ENCODE measurements at places on chromosomes 6 and 20.

DNA sequence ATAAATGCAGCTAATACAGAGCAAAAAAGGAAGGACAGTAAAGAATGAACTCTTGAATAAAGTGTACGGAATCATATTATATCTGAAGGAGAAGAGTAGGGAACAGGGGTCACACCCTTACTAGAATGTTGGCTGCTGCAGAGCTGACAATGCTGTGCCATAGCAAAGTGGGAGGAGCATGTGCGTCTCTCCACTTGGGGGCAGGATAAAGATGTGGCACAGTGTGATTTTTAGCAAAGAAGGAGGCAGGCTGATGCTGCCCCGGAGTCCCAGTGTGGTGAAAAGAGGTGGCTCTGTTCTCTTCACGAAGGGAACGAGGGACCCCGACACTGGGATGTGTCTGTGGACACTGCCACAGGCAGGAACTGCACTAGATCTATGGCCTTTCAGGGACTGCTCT lies 67.5 kb downstream of the INSM1 start:
- DNase-seq: no peak

DNA sequence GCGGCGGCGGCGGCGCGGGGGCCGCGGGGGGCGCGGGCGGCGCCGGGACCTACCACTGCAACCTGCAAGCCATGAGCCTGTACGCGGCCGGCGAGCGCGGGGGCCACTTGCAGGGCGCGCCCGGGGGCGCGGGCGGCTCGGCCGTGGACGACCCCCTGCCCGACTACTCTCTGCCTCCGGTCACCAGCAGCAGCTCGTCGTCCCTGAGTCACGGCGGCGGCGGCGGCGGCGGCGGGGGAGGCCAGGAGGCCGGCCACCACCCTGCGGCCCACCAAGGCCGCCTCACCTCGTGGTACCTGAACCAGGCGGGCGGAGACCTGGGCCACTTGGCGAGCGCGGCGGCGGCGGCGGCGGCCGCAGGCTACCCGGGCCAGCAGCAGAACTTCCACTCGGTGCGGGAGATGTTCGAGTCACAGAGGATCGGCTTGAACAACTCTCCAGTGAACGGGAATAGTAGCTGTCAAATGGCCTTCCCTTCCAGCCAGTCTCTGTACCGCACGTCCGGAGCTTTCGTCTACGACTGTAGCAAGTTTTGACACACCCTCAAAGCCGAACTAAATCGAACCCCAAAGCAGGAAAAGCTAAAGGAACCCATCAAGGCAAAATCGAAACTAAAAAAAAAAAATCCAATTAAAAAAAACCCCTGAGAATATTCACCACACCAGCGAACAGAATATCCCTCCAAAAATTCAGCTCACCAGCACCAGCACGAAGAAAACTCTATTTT lies 2.0 kb downstream of the FOXC1 start:
- DNase-seq: no peak

GRCh38 chr6:37313723-37314486 lies 39.9 kb upstream of the RNF8 start:
- DNase-seq: no peak

DNA sequence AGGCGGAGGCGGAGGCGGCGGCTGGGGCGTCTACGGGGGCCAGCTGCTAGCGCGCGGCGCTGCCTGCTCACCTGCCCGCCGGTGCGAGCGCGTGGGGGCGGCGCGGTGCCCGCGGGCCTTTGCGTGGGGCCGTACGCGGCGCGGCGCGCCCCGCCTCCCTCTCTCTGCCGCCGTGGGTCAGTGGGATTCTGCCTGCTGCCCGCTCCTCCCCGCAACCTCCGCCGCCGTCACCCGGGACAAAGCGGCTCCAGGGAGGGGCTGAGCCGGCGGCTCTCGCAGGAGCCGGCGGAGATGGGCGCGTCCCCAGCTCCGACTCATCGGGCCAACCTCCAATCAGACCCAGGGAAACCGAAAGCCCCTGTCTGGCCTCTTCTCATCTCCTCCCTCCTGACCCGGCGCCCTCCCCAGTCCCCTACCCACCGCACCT lies at the start of gene RCAN2:
Gene RCAN2, minus strand, starts transcription at position 249 of the 427 bp plus-strand sequence.
- DNase-seq: no peak

DNA sequence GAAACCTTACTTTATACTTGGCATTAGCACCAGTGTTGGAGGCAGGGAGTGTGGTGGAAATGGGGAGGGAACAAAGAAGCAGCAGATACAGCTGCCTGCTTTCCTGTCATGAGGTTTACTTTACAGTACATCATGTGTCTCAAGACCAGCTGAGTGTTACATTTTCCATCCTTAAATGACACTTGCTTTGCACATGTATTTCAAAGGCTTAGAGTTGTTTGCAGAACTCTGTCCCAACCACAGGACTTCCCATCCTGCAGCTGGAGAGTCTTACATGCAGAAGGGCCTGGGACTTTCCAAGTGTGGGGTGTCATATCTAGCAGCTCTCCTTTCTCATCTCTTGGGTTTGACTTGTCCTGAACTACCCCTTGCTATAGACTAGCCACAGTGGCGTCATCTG lies 395.9 kb downstream of the DHX35 start:
- DNase-seq: no peak

- DNase-seq: no peak
Observed at GRCh38 chr6:157892363-157892877, 69.4 kb downstream of the SNX9 start.

DNA sequence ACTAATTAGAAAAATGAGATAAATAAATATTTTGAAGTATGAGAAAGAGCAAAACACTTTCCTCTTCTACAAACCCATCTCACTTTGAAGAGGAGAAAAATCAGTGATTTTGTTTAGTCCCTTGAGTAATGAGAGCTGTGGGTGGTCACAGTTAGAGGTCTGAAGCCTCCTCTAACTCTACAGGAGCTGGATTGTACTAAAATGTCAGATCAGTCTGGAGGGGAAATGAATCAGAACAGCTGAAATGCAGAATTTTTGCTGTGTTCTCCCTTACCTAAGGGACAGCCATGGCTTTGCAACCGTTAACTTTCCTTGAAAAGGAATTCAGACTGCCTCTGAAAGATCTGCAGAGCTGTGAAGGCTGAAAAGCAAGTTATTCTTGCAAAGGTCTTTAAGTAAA lies 11.4 kb upstream of the RFPL4B start:
- DNase-seq: no peak

DNA sequence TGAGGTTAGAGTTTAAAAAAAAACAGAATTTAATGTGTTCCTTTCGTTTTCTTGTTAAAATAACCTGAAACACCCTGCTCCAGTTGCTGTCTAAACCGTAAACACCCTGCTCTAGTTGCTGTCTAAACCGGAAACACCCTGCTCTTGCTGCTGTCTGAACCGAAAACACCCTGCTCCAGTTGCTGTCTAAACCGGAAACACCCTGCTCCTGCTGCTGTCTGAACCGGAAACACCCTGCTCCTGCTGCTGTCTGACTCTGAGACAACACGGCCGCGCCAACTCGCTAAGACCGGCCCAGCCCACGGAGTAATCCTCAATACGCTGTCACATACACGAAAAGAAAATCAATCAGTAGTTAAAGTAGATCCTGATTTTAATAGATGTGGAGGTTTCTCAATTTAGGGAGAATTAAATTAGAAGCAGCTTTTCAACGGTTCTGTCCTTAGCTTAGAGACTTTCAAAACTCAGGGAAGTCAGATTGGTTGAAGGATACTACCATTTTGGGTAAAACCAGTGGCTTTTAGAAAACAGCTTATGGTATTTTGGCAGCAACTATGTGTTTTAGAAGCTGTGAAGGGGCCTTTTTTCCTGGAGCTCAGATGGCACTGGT lies 98.3 kb downstream of the RAMACL start:
- DNase-seq: peak; percentile 33
